ENCODE measurements at places on chromosomes 7 and 10.

- no peak for DNase-seq
Observed at GRCh38 chr7:17302575-17303142, 4.2 kb downstream of the AHR start.

- DNase-seq = no peak
Observed at GRCh38 chr10:89502549-89502948, 32.8 kb downstream of the SLC16A12 start.

- no peak for DNase-seq
Observed at GRCh38 chr10:118734475-118734874, 20.3 kb downstream of the CACUL1 start.

GRCh38 chr7:23022258-23022769 lies 8.4 kb upstream of the HYCC1 start:
- no peak for DNase-seq

DNA sequence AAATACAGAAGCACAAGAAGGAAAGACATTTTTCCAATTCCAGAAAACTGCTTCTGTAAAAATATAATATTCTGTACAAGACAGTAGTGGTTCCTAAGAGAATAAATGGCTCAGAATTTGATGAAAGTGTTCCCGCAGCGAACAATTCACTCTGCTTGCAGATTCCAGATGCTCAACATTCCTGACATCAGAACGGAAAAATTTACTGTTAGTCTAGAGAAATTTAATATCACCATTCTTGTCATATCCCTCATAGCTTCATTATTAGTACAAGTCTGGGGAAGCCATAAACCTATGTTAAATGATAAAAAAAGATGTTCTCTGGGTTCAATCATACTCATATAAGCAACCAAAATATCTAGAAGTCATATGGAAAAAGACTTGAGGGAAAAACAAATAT lies 83.6 kb downstream of the MPP7 start:
- DNase-seq = no peak

DNA sequence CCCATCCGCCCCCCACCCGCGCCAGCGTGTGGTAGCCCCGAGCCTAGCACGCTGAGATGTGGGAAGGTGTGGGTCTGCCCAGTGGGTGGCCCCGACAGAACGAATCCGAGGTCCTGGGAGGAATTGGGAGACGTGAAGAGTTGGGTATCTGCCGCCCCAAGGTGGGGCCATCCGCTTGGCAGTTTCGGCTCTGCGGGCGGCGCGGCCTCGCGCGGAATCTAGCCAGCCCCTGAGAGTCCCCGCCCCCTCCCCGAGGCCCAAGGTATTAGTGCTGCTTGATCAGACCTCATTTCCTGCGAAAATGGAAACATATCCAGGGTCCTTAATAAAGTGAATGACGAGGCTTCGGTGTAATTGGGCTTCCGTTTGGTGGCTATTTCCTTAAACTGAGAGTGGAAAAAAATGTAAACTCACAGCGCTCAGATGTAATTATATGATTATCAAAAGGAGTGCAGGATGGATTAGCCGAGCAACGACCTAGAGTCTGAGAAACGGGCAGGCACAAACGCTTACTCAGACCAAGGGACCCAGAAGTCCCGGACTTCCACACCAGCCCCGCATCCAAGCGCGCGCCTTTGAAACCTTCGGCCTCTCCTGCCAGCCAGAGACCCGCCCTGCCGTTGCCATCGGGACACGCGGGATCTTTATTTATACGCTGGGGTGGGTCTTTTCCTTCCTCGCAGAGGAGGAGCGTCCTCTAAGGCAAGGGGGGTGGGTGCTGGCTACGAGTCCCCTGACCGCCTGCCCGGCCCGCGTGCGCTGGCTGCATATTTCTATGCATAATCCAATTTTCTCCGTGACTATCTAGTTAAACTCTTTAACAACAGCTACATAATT lies 12.8 kb downstream of the LBX1 start:
- DNase-seq = no peak

DNA sequence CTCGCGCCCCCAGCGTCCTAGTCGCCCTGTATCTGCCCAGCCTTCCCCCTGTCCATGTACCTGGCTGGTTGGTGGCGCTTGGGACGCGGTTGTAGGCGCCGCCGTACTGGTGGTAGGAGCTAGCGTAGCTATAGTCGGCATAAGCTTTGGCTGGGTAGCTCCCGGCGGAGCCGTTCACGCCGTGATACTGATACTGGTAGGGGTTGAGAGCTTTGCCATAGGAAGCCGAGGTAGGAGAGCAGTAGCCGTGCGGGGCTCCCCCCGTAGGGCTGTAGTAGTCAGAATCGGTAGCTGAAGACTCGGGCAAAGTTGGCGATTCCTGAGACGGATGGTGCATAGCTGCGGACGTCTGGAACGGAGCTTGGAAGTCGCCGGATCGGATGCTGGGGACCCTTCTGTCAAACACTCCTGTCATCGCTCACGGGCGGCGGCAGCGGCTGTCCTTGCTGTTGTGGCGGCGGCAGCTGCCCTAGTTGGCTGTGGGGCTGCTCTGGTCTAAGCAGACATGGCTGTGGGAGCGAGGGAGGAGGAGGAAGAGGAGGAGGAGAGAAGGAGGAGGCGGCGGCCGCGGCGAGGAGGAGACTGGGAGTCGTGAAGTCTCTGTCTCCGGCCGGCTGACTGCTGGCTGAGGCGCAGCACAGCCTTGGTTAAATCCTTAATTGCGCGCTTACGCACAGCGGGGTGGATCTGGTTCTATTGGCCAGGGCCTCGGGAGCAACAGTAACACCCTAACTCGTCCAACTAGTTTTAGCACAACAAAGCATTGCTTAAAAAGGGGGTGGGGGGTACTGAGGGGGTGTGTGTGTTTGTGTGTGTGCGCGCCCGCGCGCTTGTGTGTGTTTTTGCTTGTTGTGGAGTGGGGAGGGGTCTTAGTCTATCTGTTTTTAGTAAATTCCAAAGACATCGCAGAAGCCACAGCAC lies at the start of gene DLX5:
Gene DLX5, minus strand, starts transcription at position 623 of the 921 bp plus-strand sequence. Its CDS starts 208 bp downstream, at position 415.
- DNase-seq = no peak

DNA sequence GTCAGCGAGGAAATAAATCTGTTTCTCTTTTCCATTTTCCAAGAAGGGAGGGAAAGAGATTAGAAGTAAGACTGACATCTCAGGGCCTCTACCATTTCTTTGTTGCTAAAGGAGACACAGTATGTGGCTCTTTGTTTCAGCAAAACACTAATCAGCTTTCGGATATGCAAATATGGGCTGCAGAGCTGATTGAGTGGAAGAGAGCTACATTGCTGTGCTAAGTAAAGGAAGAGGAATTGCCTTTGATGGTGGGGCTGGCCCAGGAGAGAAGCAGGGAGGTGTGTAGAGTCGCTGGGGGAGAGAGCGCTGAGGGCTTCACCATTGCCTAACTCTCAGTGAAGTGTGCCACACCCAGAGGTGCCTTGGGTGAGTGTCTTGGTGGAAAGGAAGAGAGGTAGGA lies 284.8 kb downstream of the SDK1 start:
- no peak for DNase-seq

GRCh38 chr7:45983720-45984255 lies 62.7 kb upstream of the IGFBP3 start:
- no peak for DNase-seq

- DNase-seq = no peak
Observed at GRCh38 chr7:80139236-80139635, 4.6 kb downstream of the GNAI1 start.

- DNase-seq = no peak
Observed at GRCh38 chr10:34151481-34151880, 663.6 kb downstream of the PARD3 start.

- no peak for DNase-seq
Observed at GRCh38 chr10:123757853-123758252, 91.7 kb downstream of the GPR26 start.

- no peak for DNase-seq
Observed at GRCh38 chr7:120053390-120053961, 219.5 kb upstream of the KCND2 start.

- no peak for DNase-seq
Observed at GRCh38 chr10:45255706-45256105, 59.7 kb downstream of the OR13A1 start.

- no peak for DNase-seq
Observed at GRCh38 chr7:140501966-140502365, 22.7 kb upstream of the MKRN1 start.

DNA sequence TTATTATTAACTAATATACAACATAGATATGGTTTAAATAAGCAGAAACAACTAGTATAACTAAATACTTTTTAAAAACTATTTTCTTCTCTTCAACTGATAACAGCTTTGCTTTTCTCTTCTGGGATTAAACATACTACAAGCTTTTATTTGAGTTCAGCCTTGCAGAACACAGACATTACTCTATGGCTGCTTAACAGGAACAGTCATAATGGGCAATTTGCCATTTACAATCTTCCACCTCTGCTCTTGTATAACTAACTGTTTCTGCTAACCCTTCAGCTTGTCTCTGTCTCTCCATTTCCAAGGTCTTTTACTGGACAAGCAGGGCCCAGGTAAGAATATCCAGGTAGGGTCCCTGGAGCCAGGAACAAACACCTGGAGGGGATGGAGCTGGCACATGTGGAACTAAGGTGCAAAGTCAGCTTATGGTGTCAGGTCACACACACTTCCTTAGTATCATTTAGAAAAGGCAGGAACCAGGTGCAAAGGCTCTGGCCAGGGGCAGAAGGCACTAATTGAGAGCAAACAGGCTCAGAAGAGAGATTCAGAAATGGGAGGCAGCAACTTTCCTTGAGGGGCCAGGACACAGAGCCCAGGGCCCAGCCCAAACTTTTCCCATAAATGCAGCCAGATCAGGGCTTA lies 93.1 kb downstream of the STRA8 start:
- DNase-seq = no peak

- DNase-seq = no peak
Observed at GRCh38 chr7:74535951-74536356, 82.2 kb downstream of the GTF2IRD1 start.

DNA sequence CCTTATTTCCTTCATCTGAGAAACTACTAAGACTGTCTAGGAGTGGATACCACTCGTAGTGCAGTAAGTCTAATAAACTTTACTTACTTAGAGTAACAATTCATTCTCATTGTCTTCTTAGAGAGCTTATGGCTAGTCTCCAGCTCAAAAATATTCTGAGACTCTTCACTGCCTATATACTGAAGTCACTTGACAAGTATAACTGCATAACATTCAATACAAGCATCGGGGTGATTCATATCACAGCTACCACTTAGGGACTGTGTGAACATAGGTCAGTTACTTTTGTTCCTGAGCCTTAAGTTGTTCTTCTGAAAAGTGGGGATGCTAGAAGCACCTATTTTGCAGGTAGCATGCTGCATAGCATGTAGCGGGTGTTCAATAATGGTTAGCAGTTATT lies 111.0 kb downstream of the HTR7 start:
- DNase-seq = no peak

DNA sequence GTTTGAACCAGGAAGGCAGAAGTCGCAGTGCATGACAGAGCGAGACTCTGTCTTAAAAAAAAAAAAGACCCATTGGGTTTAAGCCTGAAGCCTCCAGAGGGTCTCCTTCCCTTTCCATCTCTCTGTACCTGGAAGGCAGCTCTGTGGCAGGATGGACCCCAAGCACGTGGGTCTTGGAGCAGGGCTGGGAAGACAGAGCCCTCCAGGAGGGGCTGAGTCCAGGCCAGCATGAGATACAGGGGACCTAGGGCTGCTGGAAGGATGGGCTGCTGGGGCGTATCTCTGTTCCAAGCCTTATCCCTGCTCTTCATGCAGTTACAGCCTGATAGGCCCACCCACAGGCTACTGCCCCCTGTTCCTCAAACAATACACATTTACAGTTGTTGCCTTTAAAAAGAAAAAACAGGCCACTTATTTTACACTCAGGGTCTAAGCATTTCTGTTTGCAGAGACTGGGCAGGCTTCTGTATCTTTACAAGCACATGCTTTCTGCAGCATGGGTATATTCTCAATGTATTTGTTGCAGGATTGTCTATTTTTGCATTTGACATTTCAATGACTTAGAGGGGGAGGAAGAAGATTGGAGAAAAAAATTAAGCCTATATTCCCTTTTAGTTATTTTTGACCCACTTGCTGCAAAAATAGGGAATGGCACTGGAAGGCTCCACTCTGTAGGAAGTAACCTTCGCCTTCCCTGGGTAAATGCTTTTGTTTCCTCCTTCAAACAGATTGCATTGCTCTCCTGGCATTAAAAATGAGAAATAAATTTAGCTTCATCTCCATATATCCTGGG lies 60.1 kb downstream of the FAM171A1 start:
- no peak for DNase-seq

DNA sequence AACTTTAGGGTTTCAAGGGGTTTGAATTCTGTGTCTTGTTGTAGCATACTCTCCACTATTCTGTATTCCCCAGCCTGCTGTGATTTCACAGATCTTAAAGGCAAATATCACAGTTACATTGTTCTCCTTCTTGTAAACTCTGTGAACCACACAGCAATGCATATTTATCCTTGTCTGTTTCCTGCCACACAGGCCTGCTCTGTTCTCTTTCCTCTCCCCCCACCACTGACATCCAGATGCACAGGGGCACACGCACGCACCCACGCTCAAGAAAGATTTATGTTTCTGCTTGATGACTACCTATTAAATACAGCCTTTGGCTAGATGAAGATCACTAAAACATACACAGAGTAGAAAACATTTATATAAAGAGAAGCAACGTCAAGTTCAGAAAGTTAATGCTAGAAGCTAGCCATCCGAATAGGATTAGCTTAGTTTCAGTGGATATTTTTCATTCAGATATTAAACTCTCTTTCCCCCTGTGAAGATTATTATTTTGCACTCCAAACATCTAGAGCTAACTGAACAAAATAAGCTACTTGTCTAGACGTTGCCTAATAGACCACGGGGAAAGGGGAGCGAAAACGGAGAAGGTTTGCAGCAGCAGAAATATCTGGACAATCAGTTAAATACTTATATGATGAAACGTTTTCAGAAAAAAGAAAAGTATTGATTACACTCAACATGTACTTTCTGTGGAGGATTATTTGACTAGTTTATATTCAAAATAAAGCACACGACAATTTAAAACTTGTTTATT lies 193.1 kb upstream of the SEMA3C start:
- DNase-seq = no peak

GRCh38 chr7:91759205-91759863 lies 121.2 kb downstream of the MTERF1 start:
- DNase-seq = no peak

- peak; percentile 10 for DNase-seq
Observed at GRCh38 chr7:45663167-45663921, 89.2 kb downstream of the ADCY1 start.

DNA sequence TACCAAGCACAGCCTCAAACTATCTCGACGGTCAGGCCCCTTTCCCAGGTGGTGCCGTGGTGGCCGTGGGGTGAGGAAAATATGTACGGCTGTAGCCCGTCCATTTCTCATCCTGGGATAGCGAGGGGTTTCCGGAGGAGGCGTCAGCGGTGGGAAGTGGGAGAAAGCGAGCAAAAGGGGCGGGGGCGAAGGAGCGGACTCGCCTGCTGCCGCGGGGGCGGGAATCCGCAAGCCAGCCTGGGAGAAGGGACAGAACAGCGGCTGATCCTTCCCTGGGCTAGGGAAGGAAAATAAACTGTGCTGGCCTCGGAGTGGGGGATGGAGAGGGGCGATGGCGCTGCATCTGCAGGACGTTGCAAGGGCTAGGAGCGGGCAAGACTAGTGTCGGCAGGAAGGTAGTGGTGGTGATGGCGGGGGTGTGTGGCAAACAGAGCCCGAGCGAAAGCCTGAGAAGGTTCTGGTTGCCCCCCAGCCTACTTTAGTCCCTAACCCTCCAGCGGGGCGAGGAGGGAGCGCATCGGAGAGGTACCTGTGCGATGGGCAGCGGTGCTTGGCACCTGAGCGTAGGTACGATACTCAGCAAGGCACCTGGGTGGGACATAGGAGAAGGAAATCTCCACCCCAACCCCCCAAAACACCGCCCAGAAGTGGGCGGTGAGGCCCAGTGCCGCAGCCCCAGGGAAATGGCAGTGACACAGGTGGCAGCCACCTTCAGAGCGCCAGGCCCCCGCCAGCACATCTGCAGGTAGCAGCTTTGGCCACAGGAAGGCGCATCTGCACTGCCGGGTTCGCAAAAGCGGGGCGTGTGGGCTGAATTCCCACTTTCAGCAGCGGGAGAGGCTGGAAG lies 49.9 kb upstream of the STEAP1B start:
- DNase-seq = no peak
